ENCODE measurements at places on chromosomes 4 and X. TPM values are rescaled to one million over a fixed set of nuclear protein-coding genes. Genes with fewer than 3 reads are reported as not detected.

The PAGE3 gene
- total RNA-seq: not detected

The ATP8A1 gene
- 0.06 TPM for total RNA-seq

The THAP6 gene
- total RNA-seq: 16.5 TPM

The XAGE1A gene
- not detected for total RNA-seq

The AKAP14 gene
- total RNA-seq: not detected

The TMSB4X gene
- total RNA-seq: 5,577 TPM

The SLC39A8 gene
- total RNA-seq: 35.3 TPM

The GLRA2 gene
- total RNA-seq: not detected

The DCLK2 gene
- 2.9 TPM for total RNA-seq

GRCh38 chr4:158811704-158812103 is 42.9 kb downstream of the FNIP2 start:
- DNase-seq: no peak

- DNase-seq: no peak
Observed at GRCh38 chrX:16772460-16772859, 13.8 kb upstream of the TXLNG start.

DNA sequence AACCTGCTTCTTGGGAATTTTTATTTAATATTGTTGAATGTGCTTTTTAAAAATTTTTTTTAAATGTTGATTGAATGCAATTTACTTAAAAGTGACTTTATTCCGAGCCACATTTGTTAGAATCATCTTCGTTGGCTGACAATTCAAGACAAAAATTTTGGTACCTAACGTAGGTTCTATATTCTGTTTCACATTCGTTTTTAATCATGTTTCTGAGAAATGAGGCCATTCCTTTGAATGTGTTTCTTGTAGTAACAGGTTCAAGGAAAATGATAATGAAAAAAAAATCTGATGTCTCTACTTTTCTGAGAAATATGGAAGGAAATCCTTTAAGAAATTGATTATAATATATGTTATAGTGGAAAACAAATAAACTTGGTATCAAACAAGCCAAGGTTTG is 92.3 kb upstream of the DCLK2 start:
- no peak for DNase-seq

DNA sequence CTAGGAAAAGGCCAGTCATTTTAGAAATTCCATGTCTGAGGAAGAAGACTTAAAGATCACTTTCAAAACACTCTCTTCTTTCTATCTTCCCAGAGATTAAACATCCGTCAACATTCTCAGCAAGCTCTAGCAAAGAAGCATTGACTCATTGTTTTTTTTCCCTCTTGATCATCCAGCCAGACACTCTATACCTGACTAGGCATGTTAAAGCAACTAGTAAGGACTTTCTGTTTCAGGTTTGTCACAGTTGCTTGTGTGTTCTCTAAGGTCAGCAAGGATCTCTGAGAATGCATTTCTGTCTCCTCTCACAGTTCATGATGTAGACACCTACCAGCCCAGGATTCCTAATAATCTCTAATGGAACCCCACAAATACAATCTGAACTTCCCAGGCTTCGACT is 112.2 kb downstream of the IL13RA2 start:
- no peak for DNase-seq

GRCh38 chr4:155943605-155944291 is 9.9 kb downstream of the CTSO start:
- no peak for DNase-seq

DNA sequence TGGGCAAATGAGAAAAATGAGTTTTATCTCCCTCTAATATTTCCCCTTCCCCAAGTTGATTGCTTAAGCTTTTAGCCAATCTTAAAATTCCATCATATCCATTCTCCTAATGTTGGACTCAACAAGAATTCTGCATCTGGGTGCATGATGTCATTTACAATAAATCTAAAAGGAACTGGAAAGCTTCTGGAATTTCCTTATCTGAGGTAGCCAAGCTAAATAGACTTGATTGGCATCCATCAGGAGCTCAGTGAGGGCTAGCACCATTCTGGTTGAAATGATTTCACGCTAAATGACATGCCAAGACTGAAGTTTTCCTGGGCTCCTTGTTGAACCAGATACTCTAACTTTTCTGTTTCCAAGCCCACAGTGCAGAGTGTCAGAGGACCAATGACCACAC is 110.3 kb upstream of the SCML1 start:
- no peak for DNase-seq

DNA sequence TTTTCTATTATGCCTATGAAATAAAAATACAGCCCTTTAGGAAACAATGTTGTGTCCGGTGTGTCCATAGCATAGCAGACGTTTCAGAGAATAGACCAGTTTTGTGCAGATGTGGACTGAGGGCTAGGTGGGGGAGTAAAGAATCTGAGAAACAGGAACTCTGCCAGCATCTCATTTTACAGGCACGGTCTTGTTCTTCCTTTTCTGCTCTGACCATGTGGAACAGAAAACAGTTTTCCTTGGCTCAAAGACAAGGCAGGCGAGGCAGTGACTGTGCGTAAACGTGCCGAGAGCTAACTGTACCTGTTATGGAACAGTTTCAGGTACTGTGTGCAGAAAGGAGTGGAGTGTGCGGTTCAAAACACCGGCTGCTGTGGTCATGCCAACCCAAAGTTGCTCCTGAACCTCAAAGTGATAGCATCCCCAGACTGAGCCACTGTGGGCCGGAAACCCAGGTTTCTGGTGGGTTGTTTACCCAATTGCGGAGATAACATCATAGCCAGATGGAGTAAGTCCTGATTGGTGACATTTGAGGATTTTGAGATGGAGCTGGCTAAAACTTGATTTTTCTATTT is 20.2 kb downstream of the CNGA2 start:
- no peak for DNase-seq

- DNase-seq: no peak
Observed at GRCh38 chr4:53551958-53552357, 39.3 kb downstream of the LNX1 start.

DNA sequence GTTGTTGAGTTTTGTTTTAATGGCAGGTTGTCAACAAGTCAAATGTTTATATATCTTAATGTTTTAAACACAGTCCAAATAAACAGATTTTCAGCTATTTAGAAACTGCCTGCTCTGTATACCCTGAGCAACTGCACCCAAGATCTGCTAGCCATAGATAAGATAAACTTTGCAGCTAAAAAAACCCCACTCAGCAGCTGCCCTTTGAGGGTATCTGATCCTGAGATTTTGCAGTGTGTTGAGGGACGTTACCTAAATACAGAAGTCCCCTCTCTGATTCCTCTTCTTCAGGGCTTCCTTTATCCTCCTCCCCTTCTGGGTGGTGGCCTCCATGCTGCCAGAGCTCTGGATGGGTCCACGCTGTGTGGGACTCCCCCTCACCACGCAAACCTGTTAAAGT is 11.0 kb upstream of the FGG start:
- no peak for DNase-seq

GRCh38 chrX:42151808-42152207 is 228.5 kb upstream of the CASK start:
- no peak for DNase-seq

GRCh38 chr4:114249561-114249960 is 270.1 kb upstream of the ARSJ start:
- DNase-seq: no peak

GRCh38 chrX:48498374-48498809 is 10.4 kb upstream of the PORCN start:
- DNase-seq: peak; percentile 88

DNA sequence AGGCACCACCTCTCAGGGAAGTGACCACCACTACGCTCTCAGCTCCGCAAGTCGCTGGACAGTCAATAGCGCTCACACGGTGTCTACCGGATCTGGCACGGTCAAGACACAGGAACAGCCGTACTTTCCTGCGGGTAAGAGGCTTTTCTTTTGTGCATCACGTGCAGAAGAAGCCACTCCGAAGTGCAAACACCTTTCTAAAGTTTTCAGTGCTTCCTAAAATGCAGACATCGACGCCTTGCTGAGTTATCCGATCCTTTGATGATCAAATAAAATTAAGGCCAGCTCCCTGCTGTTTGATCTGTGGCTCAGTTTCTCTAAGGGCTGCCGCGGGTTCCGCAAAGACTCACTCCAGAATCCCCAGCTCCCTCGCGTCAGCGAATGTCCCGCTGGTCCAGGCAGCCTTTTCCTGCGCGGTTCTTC is 71.8 kb downstream of the FBXO8 start:
- no peak for DNase-seq

GRCh38 chr4:87975466-87975865 is at the start of gene SPP1:
Gene SPP1 (plus strand): TSS chr4:87975714. CDS start chr4:87976896, 1,182 bp downstream.
- peak; percentile 34 for DNase-seq

DNA sequence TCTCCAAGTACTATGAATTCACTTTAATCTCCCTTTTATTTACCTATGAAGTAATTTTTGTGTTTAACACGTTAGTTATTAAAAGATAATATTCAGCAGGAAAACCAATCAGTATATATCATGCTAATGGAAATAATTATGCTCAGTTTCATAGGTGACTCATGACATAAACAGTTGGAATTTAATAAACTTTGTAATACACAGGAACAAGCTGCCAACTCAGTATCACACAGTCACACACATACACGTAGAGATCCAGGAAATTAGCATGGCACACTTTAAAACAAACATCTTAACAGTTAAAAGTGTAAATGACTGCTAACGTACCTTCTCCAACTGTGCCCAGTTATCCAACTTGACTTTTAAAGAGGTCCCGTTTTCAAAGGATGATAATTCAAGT is 2.3 kb downstream of the SPATA4 start:
- DNase-seq: peak; percentile 44

- DNase-seq: no peak
Observed at GRCh38 chr4:110412354-110413065, 63.4 kb upstream of the ENPEP start.

DNA sequence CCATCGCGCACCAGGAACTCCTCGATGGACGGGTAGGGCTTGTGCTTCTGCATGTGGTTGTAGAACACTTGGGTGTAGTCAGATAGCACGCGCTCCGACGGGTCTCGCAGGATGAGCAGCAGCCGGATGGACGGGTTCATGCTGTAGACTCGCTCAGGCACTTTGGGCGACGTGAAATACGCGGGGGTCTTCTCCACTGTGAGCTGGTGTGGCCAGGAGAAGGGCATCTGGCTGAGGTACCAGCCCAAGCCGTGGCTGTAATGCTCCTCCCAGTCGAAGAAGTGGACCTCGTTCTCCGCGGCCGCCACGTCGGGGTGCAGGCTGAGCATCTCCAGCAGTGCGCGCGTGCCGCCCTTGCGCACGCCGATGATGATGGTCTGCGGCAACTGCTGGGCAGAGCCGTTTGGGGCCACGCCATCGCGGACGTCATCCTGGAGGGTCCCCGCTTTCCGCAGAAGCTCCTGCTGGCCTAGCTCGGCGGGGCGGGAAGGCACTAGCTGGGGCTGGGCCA is 29.2 kb downstream of the HS3ST1 start:
- DNase-seq: no peak

GRCh38 chr4:158865520-158866177 is 96.8 kb downstream of the FNIP2 start:
- no peak for DNase-seq

- peak; percentile 34 for DNase-seq
Observed at GRCh38 chrX:11137543-11138139, 26.5 kb downstream of the HCCS start.

DNA sequence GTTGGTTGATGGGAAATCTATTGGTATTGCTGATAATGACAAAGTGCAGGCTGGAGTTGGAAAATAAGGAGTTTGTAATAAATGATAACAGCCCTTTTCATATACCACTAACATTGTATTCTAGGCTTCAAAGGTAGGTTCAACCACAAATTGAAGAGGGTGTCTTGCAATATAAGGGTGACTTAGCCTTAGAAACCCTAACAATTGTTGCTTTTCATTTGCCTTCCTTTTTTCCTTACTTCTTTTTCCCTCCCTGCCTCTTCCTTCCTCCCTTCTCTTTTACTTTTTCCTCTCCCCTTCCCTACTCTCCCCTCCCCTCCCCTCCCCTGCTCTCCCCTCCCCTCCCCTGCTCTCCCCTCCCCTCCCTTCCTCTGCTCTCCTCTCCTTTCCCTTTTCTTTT is 10.9 kb upstream of the AGA start:
- DNase-seq: no peak

GRCh38 chr4:151031831-151032605 is 16.9 kb upstream of the LRBA start:
- peak; percentile 55 for DNase-seq

- DNase-seq: no peak
Observed at GRCh38 chrX:13046141-13046855, 1.9 kb upstream of the FAM9C start.

DNA sequence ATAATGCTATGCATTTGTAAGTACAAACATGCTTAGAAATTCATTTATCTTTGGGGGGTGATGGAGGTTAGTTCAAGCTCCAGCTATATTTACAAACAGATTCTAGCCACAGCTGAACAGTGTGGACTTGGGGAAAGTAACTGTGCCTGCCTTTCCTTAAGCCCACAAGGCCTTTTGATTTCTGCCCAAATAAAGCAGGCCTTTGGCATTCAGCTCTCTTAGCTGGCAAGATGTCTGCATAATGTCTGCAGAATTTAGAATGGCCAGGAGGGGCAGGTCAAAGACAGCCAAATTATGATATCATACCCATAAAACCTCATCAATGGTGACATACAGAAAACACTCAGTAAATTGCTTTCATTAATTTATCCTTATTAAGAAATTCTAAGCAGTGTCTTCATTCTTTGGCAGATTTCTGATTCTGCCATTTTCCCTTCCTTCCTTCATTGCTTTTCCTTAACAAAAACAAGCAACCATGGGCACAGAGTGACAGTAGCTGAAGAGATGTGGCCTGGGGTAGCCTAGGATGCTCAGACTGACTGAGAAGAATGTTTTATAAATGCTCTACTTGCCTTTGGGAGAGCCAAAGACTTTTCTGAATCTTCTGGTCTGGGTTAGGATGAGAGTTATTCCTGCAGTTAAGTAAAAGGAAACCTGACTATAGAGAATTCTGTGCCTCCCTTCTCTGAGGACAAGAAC is 538.7 kb upstream of the NR3C2 start:
- DNase-seq: no peak

- DNase-seq: peak; percentile 37
Observed at GRCh38 chr4:133316909-133317308, 167.8 kb downstream of the PCDH10 start.

DNA sequence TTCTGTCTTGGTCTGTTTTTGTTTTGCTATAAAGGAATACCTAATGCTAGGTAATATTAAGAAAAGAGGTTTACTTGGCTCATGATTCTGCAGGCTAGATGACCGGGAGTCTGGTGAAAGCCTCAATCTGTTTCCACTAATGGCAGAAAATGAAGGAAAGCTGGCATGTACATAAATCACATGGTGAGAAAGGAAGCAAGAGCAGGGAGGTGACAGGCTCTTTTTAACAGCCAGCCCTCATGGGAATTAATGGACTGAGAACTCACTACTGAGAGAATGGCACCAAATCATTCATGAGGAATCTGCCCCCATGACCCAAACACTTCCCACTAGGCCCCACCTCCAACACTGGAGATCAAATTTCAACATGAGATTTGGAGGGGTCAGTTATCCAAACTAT is 27.6 kb downstream of the SATL1 start:
- no peak for DNase-seq

DNA sequence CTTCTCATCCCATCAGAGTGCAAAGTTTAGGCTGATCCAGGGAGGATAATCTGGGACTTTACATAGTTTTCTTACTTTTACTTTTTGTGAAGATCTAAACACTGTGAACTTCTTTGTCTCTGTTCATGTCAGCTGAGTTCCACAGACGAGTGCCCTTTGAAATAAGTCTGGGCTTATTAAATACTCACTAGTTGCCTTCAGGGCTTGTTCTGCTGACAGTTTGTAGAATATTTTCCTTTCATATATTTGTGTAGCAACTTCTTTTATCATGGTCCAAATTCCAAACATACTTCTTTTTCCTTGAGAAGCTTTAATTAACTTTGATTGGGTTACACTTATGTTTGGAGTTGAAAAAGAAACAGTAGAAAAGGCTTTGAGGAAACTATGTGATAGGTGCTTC is 109.6 kb downstream of the SH2D1A start:
- no peak for DNase-seq

- DNase-seq: no peak
Observed at GRCh38 chrX:39501822-39502221, 595.9 kb downstream of the BCOR start.

Measured in LHCN-M2 (cell line).